ENCODE measurements at places on chromosomes 11 and 22.

GRCh38 chr11:64650923-64651523, 60.0 kb downstream of the SLC22A12 start:
- DNase-seq = no peak

DNA sequence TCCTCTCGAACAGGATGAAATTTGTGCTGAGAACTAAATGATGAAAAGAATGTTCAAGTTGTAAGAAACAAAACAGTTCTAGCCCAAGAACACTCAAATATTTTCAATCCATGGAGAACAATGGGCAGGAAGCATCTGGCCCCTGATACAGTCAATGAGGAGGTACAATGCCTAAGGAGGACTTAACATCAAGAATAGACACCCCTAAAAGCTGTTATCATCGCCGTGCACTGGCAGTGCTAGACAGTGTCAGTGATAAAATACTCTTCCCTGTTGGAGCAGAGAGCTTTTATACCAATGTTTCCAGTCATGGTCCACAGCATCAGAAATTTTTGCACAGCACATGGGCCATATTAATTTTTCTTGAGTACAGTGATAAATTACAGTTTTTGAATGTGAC, 20.2 kb upstream of the VSTM5 start:
- no peak for DNase-seq

DNA sequence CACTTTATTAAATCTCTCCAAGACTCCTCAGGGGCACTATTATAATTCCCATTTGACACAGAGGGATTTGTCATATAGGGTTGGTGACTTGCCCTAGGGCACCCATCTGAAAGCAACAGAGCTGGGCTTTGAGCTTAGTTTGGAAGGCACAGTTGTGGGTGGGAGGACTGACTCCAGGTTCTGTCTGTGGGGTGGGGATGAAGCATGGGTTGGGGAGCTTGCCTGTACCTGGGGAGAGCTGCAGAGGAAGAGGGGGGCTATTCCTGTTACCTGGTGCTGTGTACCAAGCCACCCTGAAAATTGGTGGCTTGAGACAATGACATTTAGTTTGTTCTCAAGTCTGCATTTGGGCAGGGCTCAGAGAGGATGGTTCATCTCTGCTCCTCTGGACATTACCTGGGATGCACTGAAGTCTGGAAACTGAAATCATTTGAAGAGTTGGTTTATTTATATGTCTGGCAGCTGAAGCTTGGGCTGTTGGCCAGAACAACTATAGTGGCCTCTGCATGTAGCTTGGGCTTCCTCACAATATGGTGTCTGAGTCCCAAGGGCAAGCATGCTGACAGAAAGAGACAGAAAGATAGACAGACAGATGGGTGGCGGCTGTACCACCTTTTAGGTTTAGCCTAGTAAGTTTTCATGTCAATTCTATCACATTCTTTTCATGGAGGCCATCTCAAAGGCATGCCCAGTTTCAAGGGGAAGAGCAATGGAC, 44.9 kb downstream of the LRRC32 start:
- DNase-seq = no peak

DNA sequence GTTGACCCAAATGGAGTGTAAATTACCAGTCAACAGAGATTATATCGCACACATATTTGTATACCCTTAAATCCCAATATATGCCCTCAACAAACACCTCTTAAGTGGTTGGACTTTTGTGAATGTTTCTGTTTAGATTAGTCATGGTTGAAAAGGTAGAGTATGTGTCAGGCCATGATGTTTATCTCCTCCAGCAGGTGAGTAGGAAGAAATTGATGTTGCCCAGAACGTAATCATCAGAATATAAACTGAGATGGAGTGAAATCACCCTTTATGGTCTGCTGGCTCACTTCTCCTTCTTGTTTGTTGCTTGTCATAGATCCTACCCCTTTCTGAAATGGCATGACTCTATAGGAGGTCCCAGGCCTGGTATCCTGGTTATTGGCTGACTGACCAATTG, 431.8 kb downstream of the ETS1 start:
- no peak for DNase-seq

DNA sequence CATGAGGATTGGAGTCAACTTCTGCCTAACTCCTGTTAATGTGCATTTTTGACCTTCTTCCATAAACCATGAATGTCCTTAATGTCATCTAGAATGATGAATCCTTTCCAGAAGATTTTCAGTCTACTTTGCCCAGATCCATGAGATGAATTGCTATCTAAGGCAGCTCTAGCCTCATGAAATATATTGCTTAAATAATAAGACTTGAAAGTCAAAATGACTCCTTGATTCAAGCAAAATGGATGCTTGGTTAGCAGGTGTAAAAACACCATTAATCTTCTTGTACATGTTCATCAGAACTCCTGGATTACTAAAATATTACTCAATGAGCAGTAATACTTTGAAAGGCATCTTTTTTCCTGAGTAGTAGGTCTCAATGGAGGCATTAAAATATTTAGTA, 238.5 kb upstream of the ZC3H12C start:
- DNase-seq = no peak

GRCh38 chr11:44946263-44946662, 4.4 kb downstream of the TP53I11 start:
- no peak for DNase-seq

GRCh38 chr11:77136784-77137420, 8.9 kb downstream of the MYO7A start:
- DNase-seq = no peak

GRCh38 chr11:71251151-71251721, 1.1 kb downstream of the SHANK2 start:
- DNase-seq = no peak

DNA sequence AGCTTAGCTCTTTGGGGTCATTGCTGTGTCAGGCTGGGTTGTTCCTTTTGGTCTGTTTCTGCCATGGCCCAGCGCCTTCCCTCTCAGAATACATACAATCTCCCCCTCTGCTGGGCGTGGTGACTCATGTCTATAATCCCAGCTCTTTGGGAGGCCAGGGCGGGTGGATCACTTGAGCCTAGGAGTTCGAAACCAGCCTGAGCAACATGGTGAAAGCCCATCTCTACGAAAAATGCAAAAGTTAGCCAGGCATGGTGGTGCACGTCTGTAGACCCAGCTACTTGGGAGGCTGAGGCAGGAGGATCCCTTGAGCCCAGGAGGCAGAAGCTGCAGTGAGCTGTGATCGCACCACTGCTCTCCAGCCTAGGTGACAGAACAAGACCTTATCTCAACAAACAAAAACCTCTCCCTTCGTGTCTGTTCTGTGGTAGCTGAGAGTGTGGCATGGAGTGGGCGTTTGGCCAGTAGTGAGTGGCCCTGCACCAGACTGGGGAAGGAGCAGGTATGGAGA, 46.7 kb upstream of the RAB1B start:
- DNase-seq = no peak

- DNase-seq = no peak
Measured at GRCh38 chr22:27314276-27314807, 487.2 kb downstream of the MN1 start.

DNA sequence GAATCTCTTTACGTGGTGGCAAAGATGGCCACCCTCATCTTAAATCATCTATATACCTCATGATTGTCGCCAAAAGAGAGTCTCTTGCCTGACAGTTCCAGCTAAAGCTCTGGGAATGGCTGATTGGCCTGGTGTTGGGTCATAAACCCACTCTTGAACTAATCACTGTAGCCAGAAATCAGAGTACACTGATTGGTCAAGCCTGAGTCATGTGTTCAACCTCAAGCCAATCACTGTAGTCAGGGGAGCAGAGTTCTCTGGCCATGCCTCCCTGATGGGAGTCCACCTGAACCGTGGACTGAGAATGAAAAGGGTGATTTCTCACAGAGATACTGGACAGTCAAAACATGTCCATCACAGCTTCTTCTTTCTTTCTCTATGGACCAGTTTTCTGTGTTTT, 45.8 kb downstream of the RCN1 start:
- DNase-seq = no peak

DNA sequence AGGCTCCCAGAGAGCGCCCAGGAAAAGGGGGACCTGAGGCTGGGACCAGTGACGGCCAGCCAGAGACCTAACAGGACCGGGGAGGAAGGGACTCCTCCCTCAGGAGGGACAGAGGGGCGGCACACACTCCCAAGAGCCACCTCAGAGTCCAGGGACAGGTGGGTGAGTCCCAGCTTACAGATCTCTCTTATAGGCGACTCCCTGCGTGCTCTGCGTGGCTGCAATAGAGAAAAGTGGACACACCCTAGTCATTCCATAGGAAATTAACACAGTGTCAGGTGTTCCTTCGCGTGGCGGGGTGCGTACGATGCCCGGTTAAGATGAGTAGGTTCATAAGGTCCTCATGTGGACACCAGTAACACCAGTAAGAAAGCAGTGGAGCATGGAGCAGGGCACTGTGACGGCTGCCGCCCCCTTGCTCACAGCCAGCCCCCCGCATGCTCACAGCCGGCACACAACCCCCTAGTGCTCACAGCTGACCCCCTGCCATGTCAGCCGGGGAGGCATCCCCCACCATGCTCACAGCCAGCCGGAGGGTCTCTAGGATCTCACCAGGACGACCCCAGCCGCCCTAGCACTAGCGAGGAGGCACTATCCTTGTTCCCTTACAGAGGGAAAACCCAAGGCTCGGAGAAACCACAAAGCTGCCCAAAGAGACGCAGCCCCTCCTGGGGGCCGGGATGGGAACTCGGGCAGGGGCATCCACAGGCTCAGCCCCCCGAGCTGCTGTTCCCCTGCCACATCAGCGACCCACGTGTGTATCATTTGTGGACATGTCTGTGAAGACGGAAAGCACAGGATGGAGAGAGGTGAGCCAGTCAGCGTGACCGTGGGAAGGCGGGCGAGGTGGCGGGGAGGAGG, 426.8 kb downstream of the TBC1D22A start:
- DNase-seq = no peak

DNA sequence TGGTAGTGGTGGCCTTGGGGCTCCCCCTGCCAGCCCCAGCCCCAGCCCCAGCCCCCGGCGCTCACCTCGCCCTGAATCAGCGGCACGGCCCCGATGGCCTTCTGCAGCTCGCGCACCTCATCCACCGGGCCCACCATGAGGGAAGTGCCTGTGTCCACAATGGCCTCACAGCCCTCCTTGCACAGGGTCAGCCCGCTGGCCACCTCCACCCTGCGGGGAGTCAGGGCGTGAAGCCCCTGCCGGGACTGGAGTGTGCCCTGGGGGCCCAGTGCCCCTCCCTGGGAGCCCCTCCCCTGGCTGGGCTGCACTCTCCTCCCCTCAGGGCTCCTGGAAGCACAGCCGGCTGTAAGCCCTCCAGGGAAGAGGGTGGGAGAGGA, 3.5 kb upstream of the IFITM10 start:
- no peak for DNase-seq

DNA sequence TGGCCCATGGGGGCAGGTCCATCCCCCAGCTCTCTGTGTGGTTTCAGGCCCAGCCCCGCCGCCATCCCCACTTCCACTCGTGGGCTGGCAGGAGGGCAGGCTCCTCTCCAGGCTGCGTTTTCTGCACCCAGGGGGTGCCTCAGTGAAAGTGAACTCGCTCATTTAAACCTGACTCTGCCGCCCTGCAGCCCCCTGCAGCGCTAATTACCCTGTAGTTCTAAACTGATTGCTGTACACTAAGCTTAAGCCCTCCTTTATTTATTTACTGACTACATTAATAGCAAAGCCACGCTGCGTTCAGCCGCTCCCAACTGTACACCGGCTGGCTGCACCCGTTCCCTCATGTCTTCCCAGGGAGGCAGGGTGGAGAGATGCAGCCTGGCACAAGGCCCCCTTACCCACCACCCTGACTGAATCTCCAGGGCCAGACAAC, 36.6 kb upstream of the NNMT start:
- peak; percentile 99 for DNase-seq

Data from NCI-H1417 (cell line).